ENCODE measurements at places on chromosomes 6 and 20.

DNA sequence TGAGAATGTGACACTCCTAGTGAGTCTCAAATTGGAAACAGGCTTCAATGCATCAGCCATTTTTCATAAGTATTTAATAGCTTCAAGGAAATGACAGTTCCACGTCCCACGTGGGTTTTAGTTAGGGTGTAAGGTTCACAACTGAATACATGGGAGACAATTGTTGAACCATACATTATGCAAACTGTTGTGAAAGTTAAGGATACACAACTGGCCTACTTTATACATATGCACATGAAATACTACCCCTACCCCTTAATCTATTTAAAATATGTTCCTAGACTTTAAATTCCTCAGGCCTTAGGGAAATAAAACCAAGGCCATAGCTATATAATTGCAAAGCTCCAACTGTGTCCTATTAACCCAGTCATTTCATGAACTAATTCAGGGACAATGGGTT lies 436.1 kb downstream of the BTBD3 start:
- DNase-seq, result no peak

GRCh38 chr6:41371461-41371991 lies 36.1 kb downstream of the NCR2 start:
- peak; percentile 30 for DNase-seq

DNA sequence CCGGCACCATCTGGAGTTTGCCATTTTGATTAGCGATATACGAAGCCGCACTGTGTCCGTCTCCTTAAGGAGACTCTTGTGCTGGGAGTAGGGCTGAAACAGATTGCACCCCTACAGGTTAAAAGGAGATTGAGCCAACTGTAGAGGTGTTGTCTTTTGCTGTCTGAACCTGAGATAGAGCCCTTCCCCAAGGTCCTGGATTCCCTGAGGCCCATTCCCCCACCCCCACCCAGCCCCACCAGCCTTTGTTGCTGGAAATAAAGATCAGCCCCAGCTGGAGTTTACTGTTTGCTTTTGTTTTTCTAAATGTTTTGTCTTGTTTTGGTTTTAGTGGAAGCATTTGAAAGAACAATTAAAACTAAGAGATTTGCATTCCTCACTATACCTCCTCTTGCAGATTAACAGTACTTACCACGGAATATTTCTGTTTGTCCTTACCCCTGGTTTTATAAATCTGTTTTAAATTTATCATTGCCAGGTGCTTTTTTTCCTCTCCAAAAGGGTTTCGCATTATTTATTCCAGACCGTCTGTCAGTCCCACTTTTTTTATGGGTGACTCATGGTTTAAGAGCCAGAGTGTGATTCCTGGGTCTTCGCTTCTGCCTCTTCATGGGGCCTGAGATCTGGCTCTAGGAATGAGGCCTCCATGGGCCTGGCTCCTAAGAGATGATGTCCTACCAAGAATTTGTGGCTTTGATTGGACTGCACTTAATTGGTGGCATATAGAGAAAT lies 169.2 kb downstream of the DTNBP1 start:
- DNase-seq, result no peak

DNA sequence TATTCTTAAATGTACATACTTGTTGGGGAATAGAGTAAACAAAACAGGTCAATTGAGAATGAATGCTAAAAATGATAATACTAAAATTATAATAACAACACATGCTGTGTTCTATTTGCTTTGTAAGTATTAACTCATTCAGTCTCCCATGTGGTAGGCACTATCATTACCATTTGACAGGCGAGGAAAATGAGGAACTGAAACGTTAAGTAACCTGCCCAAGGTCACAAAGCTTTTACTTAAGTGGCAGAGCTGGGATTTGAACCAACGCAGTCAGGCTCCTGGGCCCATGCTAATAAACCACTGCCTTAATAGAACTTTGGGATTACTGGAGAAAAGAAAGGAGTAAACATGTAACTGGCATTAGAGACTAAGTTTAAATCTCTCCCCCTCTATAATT lies 3.8 kb downstream of the NSFL1C start:
- no peak for DNase-seq

GRCh38 chr6:167839343-167839742 lies 12.6 kb downstream of the AFDN start:
- DNase-seq, result no peak

DNA sequence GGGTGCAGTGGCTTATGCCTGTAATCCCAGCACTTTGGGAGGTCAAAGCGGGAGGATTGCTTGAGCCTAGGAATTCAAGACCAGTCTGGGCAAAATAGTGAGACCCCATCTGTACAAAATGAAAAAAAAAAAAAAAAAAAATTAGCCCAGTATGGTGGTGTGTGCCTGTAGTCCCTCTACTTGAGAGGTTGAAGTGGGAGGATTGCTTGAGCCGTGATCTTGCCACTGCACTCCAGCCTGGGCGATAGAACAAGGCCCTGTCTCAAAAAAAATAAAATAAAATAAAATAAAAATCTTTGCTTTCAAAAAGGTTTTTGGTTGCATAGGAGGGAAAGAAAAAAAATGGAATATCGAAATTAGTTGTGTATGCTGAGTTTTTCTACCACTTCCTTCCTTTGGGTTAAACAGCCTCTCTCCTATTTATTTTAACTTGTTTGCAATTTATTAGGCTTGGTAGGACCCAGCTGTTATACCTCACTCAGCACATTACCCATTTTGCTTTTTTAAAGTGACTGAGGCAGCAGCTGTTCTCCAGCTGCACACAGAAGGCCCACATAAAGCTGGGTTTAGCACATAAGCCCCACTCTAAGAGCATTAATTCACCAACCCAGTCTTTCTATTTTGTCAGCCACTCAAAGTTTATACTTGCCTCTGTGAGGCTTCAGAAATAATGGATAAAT lies 152.3 kb downstream of the ZFAND3 start:
- DNase-seq, result no peak

GRCh38 chr6:40799296-40800140 lies 212.4 kb upstream of the LRFN2 start:
- no peak for DNase-seq

DNA sequence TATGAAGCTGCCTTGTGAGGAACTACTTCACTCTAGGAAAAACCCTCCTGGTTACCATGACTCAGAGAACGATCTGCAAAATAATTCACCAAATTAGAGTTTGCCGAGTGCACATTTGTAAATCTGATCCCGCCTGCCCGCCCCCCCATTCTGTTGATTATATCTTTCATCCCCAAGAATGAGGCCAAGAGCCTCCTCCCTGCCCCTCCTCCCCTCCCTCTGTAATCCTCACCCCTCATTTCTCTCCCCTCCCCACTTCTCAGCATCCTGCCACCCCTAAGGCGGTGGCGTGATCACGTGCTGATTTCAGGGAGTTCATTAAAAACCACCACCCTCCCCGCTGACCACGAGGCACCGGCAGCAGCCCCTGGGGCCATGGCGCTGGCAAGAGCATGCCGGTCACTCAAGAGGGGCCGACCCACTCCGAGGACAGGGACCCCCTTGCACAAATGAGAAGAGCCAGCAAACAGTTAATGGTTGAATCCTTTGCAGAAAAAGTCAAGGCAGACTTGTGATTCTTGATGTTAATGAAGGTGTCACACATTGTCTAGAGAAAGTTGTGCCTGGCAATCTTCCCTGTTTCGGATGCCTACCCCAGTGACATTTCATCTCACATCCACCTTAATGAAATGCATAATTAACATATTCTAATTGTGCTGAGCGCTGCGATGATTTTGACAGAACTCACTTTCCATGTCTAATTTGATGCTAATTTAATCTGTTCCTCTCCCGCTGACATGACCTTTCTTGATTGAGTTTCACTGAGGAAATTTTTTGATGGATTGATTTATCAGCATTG lies 247.9 kb downstream of the ZNF217 start:
- DNase-seq, result no peak

- no peak for DNase-seq
Measured at GRCh38 chr6:67736816-67737215, 898.3 kb upstream of the ADGRB3 start.

DNA sequence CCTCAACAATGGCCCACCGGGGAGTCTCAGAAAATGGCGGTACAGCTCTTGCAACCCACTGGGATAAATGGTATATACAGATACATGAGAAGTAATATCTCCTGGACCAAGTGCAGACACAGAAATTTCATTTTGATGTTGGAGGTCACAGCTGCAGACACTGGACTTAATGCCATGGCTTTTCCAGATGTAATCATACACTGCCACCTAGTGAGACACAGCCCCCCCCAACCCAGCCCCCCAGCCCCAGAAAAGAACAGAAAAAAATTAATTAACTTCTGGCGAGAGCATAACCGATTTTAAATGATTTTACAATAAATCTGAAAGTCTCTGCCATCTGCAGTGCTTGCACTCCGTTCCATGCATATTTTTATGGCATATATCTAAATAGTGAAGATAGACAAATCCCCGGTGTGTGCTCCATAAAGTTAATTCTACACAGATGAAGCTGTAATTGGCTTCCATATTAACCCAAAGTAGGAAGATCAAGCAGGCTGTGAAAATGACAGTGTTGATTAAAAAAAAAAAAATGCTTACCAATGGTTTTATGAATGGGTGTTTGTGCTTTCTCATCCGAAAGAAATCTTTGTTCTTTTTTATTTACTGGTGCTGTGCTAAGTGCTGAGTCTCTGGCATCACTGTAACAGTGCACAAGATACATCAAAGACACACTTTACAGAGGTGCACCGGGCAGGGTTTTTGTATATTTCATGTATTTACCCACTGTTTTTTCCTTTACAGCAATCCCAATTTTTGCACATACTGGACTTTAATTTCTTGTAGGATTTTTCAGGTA lies 804.1 kb downstream of the TFAP2A start:
- no peak for DNase-seq

DNA sequence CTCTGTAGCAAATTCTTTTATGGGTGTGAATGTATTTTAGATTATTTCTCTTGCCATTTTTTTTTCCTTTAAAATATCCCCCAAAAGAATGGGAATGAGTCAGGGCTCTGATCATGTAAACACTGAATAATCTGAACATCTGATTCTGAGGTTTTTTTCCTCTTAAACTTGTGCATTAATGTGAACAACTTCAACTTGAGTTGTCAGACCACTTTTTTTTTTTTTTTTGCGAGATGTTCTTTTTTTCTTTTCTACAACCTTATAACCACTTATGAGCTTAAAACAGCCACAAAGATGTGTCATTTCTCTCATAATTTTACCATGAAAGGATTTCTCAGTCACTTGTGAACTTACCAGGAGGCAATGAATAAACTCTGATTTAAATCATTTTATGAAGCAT lies 85.3 kb downstream of the TBC1D7 start:
- no peak for DNase-seq

GRCh38 chr6:4349323-4349722 lies 213.9 kb upstream of the ECI2 start:
- DNase-seq, result no peak

Data from DMS79 treated with DMSO at 0.1 percent for 48 hours (cell line).